Vagina (tissue), 2 donors: ENCODE measurements at places on chromosomes 7 and 10.

- no peak for DNase-seq
These were observed 55.7 kb downstream of the CUBN start for GRCh38 chr10:17073725-17074540.

DNA sequence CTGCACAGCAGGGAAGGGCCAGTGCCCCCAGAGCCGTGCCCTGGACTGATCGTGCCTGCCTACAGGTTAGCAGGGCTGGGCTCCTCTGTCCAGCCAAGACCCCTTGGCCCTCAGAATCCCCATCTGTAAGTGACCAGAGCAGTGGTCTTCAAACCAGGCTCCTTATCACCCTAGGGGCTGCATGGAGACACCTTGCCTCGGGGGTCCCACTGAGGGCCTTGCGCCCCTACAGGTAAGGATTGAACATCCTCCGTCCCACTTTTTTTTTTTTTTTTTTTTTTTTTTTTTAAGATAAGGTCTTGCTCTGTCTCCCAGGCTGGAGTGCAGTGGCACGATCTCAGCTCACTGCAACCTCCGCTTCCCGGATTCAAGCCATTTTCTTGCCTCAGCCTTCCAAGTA is 32.6 kb upstream of the RADIL start:
- no peak for DNase-seq

DNA sequence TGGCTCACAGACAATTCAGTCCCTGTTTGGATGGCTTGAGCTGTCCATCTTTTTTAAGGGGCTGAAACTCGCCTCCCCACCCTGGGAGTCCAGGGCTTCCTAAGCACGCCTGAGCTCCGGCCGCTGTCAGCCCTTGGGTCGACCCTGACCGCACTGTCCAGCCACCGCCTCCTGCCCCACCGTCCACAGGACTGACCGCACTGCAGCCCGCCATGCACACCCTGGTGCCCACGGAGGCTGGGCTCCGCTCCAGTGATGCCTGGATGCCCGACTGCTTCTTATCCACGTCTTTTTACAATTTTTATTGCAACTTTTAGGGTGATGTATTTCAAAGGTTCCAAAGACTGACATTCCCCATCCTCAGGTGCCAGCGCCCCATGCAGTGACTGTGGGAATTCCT is 39.4 kb upstream of the FOXL3 start:
- DNase-seq, result no peak

- DNase-seq, result no peak
These were observed 191.8 kb upstream of the AOAH start for GRCh38 chr7:36916116-36916515.
